Naive thymus-derived CD8-positive, alpha-beta T cell (primary cell): ENCODE measurements at places on chromosomes 2 and 18. TPM values are rescaled to one million over a fixed set of nuclear protein-coding genes. Genes with fewer than 3 reads are reported as not detected.

GRCh38 chr18:35716169-35716831, 134.8 kb downstream of the GALNT1 start:
- no peak for DNase-seq

DNA sequence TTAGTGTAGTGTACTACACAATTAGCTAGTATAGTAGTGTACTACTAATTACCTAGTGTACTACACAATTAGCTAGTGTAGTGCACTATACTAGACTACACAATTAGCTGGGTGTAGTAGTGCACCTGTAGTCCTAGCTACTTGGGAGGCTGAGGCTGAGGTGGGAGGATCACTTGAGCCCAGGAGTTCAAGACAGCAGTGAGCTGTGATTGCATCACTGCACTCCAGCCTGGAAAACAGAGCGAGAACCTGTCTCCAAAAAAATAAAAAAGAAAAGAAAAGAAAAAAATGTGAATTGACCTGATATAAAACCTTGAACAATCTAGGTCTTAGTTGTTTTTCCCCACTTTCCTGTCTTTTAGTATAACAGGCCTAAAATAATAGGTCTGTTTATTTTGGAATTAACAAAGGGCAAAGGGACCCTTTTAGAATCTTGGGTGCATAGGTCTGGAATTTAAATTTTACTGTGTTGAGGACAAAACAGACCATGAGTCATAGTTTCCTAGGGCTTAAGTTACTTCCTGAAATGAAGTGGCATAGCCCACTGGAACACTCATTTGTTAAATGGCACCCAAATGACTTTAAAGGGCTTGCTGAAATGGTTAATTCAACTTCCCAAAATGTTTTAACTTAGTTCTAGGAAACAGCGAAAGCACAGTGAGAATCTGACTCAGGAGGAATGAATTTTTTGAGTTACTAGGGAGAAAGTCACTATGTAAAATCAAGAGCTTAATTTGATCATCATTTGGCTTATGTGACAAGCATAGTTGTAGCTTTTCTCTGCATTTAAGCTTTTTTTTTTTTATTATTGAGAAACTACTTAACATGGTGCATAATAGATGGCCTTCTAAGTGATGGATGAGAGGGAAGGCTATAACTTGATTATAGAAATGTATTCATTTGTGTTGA, 50.7 kb upstream of the ARL5A start:
- DNase-seq, result no peak

- DNase-seq, result no peak
These were observed 275.8 kb downstream of the LNPK start for GRCh38 chr2:175726223-175726622.

GRCh38 chr2:71125506-71126294, 4.3 kb downstream of the MCEE start:
- no peak for DNase-seq

DNA sequence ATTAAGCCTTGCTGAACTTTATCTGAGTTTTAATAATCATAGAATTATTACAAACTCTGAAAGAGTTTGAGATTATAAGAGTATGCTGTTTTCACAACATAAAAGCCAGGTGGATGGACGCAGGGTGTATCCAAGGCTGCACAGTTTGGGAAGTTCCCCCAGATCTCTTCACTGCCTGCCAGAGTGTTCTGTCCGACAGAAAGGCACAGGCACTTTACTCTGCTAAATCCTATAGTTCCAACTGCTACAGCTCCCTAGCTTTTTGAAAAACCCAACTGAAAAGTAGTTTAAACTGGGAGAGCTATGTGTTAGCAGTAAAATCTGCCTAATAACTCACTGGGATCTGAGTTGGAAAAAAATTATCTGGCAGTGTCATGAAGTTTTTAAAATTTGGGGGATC, 38.0 kb downstream of the MFSD6 start:
- no peak for DNase-seq

DNA sequence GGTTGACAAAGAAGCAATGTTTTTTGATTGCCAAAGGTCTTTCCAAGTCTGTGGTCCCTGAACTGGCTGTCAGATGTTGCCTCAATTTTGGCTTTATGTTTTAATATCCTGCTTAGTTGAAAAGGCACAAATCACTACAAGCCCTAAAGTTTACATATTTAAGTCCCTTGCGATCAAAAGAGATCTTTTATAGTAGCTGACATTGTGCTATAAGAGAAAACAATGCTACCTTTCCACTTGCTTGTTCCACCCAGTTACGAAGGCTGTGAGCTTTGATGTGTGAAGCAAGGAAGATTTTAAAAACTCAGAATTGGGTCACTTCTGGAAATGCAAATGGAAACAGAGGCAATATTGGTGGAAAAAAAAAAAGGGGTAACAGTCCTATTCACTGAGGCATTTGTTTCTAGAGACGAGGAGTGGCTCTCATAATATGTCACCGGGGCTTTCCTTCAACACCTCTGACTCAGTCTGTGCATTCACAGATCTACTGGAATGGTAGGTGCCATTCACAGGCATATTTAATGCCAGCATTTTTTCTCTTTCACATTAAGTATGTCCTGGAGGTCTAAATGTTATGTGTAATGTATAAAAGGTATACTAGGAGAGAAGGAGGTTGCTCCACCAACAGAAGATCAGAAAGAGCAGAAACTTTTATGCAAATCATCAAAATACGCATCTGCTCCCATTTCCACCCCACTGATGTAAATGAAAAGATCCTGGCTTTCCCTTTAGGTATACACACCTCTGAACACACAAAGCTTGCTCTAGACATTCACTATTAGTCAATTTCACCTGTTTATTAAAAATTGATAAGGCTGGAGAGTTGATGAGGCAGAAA, 91.8 kb downstream of the TGIF1 start:
- no peak for DNase-seq

- no peak for DNase-seq
These were observed 31.8 kb downstream of the SP100 start for GRCh38 chr2:230447455-230448451.

GRCh38 chr2:224016963-224017362, 22.1 kb downstream of the SERPINE2 start:
- no peak for DNase-seq

DNA sequence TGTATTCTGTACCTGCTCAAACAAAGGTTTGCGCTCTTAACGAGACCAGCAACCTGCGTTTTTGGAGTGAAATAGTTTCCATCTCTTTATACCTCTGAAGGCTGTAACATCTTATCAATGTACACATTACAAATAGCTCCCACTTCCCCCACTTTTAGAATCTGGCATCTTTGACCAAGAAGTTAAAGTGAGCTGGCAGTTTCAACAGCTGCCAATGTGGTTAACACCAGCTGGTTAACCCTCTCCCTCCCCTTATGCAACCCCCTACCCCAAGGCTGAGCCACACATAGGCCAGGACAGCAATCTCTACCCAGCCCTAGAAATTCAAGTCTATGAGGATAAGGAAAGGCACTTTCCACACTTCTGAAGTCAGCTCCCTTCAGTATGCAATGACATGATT, 2.2 kb upstream of the SERTAD2 start:
- no peak for DNase-seq

PHLPP1 gene
- polyA plus RNA-seq, result 0.44 TPM
